ENCODE measurements at places on chromosomes 5 and 9.

DNA sequence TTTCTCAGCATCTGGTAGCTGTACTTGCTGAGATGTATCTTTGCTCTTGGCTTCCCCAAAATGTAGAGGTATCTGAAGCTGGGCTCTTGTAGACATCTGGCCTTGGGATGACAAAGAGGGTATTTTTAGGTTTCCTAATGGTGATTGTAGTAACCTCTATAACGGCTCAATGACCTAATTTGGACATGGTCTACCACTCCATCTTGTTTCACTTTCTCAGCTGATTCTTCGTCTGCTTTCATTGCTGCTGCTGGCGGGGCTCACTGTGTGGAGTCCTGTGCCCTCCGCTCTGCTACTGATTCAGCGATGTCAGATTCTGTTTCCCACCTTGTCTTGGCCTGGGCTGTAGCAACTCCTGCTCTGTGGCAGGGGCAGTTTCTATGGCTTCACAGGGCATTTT is 12.7 kb upstream of the MARCHF11 start:
- no peak for DNase-seq

DNA sequence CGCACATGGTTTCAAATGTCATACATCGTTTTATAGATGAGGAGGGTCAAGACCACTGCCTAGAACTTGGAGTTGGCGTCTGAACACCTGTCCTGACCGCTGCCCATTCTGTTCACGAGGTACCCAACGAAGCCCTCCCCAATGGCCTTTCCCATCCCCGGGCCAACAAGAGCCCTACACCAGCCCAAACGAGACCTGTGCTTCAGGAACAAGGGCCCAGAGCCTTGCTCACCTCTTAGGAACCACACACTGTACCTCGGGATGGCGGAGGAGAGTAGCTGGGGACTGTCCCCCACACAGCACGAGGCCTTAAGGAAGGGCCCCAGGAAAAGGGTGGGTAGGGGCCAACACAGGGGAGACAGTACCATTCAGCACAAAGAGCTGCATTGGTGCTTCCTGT is 3.0 kb downstream of the SURF6 start:
- DNase-seq: no peak

DNA sequence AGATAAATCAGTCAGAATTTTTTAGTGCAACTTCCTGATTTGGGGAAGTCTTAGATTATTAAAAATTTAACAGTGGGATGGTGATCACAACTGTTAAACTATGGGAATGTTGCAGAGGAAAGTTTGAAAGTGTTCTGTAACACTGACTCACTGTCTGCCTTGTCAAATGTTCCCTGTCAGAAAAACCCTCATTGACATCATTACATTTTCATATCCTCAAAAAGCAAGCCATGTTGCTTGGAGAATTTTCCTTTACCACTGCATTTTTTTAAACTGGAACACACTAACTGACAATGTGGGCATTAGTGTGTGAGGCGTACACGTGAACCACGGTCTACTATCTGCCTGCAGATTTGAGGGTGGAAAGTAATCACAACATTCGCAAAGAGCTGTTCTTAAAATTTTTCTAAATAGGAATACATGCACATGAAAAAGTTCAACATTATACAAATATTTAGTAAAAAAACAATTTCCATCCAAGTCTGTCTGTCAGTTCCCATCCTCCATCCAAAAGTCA is 28.6 kb upstream of the IL7R start:
- no peak for DNase-seq

- no peak for DNase-seq
Observed at GRCh38 chr9:110916403-110916802, 121.9 kb downstream of the LPAR1 start.
